Anterior cingulate cortex (tissue), 58 donors: ENCODE measurements at places on chromosomes 13 and 19.

GRCh38 chr19:5292822-5293611 is 47.6 kb downstream of the PTPRS start:
- DNase-seq: peak; percentile 62

GRCh38 chr13:100438059-100438788 is 150.4 kb downstream of the GGACT start:
- DNase-seq: no peak

GRCh38 chr13:113448885-113449692 is 4.2 kb downstream of the ADPRHL1 start:
- no peak for DNase-seq

DNA sequence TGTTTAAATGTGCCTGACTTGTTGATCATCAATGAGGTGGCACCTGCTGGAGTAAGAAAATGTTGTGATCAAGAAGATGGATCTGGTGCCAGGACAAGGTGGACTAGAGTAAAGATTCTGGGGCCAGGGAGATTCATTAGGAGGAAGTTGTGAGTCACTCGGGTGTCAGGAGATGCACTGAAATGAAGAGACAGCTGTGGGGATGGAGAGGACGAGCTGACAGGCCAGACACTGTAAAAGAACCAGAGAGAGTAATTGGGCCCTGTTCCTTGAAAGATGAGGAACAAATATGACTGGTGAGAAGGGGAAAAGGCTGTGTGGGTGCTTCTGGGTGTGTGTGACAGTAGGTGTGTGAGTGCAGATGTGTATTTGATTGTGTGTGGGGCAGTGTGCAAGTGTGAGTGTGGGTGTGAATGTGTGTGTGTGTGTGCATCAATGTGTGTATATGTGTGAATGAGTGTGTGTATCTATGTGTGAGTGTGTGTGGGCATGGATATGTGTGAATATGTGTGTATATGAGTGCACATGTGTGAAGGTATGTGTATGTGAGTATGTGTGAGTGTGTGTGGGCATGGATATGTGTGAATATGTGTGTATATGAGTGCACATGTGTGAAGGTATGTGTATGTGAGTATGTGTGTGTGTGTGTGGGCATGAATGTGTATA is 260.5 kb downstream of the RFC3 start:
- DNase-seq: no peak

- no peak for DNase-seq
Measured at GRCh38 chr19:28475525-28475924, 737.4 kb downstream of the UQCRFS1 start.

DNA sequence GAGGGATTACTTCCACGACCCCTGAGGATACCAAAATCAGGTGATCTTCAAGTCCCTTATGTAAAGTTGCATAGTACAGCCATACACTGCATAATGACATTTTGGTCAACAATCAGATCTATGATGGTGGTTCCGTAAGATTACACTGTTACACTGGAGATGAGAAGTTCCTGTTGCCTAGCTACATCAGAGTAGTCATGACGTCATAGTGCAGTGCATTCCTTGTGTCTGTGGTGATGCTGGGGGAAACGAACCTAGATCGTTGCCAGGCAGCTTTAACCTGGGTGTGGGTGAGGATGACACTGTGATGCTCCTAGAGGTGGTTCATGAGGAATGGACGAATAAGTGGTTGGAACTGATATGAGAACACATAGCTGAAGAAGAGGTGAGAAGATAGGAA is 9.1 kb downstream of the ZNF610 start:
- DNase-seq: no peak

- no peak for DNase-seq
Measured at GRCh38 chr13:67946131-67946530, 716.0 kb upstream of the PCDH9 start.

DNA sequence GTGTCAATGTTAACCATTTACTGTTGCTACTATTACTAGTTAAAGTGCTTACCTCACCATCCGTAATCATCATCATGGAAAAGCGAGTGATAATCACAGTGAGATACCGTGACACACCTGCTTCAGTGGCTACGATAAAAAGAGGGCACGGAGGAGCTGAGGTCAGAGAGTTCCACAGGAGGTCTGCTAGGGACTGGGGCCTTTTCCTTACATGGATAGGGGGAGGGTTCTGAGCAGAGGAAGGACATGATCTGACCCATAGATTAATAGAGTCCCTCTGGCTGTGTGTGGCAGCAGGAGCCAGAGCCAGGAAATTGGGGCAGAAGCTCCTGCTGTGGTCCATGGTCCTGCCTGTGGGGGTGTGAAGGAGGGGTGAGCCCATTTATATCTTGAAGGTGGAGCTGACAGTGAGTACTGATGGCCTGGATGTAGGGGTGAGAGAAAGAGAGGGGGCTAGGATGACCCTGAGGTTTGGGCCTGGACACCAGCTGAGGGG is 136.7 kb downstream of the SIPA1L3 start:
- DNase-seq: no peak

DNA sequence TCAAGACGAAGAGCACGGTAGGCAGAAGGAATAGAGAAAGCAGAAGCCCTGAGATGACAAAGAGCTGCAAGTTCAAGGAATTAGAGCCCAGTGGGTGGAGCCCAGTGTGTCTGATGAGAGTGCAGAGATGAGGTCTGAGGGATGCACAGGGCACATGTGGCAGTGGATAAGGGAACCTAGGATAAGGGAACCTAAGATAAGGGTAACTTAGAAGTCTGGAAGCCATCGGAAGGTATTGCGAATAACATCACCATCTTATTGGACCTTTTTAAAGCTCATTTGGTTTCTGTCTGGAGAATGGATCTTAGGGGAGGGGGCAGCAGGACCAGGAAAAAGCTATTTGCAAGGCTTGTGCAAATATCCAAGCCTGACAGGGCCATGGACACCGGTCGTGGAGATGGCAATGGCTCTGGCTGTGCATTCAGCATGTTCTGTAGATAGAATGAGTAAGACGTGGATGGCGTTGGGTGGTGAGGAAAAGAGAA is 1.3 kb downstream of the FPR3 start:
- no peak for DNase-seq

DNA sequence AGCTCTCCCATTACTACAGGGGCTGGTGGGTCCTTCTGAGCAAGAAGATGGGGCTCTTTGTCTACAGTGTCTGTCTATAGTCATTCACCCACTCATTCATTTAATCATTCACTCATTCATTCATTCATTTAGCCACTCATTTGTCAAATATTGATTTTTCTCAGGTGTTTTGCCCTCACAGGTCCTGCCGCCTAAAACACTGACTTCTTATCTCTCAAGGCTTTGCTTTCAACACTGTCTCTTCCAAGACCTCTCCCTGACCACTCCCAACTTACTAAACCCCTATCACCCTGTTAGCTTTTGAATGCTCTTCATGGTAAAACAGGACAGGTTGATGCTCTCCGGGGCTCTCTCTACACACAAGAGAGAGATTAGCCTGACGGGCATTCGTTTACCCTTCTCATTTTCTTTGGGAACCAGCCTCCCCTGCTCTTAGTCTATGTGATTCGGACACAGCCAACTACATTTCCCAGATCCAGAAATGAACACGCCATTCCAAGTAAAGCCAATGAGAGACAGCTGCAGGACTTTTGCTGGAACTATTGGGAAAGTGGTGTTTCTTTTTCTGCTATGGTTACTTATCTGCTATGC is 22.7 kb downstream of the FAM187B start:
- DNase-seq: no peak

- no peak for DNase-seq
Measured at GRCh38 chr13:101795025-101795424, 342.6 kb downstream of the ITGBL1 start.

DNA sequence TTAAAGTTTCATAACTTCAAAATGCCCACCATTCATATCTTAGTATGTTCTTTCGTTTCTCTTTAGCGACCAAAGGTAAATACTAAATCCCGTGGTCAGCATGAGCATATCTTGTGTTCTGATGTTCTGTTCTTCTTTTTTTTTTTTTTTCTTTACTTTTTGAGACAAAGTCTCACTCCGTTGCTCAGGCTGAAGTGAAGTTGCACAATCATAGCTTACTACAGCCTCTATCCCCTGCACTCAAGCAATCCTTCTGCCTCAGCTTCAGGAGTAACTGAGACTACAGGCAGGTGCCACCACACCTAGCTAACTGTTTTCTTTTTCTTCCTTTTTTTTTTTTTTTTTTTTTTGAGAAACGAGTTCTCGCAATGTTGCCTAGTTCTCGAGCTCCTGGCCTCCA is 60.9 kb upstream of the ATP12A start:
- DNase-seq: no peak

DNA sequence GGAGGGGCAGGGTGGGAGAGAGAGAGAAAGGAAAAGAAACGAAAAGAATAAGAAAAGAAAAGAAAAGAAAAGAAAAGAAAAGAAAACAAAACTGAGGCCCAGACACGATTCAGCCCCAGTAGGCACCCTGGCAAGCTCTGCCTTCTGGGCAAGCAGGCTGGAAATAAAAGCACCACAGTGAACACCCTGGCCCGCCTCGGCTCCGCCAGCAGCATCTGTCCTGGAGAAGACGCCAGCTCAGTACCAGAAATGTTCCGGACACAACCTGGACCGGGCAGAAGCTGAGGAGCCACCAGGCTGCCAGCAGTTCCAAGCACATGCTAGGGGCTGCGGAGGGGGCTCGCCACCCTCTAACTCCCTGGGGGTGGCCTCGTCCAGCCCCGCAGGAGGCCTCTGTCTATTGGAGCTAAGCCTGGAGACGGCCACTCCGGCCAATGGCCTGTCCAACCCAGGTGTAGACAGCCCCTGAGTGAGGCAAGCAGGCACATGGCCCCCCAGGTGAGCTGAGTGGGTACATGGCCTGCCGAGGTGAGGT is 11.4 kb upstream of the CPAMD8 start:
- no peak for DNase-seq

GRCh38 chr19:4018140-4018613 is 10.6 kb downstream of the PIAS4 start:
- peak; percentile 45 for DNase-seq

GRCh38 chr19:30224689-30225606 is 147.2 kb upstream of the ZNF536 start:
- DNase-seq: no peak

GRCh38 chr19:2719920-2720776 is 1.0 kb downstream of the DIRAS1 start:
- DNase-seq: peak; percentile 63

GRCh38 chr19:46622118-46622446 is 2.8 kb downstream of the PTGIR start:
- DNase-seq: no peak

GRCh38 chr19:52941941-52942385 is 18.7 kb upstream of the ZNF888 start:
- DNase-seq: no peak

DNA sequence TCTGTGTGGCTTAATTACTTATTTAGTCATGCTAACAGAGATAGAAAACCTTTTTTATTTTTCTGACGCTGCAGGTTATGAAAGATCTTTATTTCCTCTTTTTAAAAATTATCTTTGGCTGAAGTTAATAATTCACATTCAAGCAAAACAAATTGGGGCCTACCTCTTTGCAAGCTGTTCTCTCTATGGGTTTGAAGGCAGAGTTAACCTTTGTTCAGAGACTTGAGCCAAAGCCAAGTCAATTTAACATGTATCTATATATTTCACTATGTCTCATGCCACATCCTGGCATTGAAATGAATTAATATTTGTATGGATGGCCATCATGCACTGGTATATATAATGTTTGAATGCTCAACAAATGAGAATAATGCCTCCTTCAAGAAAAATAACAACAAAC is 677.3 kb upstream of the GPC6 start:
- DNase-seq: no peak

DNA sequence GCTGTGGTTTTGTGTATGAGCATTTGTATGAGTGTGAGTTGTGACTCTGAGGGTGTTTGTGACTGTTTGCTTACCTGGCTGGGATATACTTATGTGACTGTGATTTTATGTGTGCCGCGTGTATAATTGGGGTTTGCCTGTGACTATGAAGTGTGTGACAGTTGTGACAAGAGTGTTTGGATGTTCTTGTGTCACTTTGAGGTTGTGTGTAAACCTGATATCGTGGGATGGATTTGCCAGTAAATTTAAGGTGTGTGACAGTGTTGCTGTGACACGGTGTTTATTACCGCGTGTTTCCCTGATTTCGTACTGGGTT is 442 bp downstream of the ZNF420 start:
- no peak for DNase-seq

DNA sequence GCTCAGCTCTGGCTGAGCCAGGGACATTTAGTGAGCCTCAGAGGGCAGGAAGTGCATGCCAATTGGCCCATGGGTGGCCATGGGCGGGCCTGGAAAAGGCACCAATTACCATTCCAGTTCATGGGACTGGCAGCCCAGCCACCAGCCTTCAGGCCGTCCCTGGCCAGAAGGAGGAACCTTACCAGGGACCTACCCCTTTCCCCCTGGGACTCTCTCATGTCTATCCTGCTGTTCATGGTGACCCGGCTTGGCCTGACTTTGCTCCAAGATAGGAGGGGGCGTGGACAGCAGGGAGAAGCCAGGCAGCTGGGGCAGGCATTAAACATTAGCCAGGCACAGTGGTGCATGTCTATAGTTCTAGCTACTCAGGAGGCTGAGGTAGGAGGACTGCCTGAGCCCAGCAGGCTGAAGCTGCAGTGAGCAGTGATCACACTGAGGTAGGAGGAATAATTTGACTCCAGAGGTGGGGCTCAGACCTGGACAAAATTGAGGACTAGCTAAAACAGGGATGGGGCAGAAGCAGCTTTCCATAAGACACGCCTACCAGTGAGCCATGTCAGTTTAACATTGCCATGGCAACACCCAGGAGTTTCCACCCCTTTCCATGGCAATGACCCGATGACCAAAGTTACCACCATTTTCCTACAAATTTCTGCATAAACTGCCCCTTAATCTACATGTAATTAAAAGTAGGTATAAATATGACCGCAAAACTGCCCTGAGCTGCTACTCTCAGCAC is 14.3 kb upstream of the ZNF426 start:
- no peak for DNase-seq

DNA sequence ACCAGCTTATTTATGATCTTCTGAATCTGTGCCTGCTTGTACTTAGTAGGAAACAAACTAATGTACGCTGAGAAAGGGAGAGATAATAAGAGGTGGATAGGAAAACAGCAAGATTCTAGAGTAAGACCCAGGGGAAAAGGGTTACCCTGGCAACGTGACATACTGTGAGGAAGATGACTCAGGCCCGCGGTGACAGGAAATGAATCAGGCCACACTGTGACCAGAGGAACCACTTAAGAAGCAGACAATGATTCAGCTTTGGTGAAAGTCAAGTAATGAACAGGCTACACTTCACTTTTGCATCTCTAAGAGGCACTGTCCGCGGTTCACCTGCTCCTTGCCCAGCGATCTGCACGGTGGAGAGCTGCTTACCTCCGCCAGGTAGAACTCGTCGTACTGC is 158.2 kb downstream of the NALCN start:
- DNase-seq: no peak

DNA sequence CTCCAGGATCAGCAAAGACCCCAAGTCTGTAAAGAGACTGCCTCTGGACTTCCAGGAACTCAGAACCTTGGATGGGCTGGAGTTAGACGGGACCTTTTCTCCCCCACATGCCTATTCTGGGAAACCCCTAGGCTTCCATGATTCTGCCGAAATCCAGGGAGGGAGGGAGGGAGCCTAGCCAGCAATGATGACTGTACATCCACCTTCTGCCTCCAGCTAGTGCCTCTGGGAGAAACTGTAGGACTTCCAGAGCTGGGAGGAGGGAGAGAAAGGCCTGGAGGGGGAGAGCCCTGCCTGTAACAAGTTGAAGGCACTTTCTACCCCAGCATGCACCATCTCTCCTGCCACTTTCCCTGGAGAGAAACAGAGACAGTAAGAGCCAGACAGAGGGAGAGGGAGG is 6.0 kb upstream of the HAS1 start:
- DNase-seq: no peak
